ENCODE measurements at places on chromosomes 7 and 10.

- no peak for DNase-seq
These were observed 52.2 kb upstream of the SUN1 start for GRCh38 chr7:780081-780480.

DNA sequence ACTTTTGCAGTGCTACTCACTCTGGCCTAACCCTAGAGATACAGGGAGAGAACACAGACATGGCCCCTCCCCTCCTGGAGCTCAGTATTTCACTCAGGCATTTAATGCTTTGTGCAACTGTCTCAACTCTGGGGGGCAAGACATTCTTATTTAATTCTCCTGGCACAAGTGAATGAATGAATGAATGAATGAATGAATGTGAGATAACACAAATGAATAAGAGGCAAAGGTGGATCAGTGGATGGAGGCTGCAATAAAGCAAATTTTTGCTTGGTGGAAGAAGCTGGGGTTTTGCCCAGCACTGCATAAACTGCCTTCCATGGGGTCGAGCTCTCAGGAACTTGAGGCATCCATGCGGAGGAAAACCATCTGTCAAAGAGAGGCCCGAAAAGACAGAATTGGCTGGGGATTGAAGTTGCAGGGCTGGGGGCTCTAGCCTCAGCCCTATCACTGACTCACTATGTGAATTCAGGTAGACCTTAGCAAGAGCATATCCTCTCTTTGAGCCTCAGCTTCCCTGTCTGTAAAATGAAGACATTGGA, 441.4 kb upstream of the ZMIZ1 start:
- no peak for DNase-seq

DNA sequence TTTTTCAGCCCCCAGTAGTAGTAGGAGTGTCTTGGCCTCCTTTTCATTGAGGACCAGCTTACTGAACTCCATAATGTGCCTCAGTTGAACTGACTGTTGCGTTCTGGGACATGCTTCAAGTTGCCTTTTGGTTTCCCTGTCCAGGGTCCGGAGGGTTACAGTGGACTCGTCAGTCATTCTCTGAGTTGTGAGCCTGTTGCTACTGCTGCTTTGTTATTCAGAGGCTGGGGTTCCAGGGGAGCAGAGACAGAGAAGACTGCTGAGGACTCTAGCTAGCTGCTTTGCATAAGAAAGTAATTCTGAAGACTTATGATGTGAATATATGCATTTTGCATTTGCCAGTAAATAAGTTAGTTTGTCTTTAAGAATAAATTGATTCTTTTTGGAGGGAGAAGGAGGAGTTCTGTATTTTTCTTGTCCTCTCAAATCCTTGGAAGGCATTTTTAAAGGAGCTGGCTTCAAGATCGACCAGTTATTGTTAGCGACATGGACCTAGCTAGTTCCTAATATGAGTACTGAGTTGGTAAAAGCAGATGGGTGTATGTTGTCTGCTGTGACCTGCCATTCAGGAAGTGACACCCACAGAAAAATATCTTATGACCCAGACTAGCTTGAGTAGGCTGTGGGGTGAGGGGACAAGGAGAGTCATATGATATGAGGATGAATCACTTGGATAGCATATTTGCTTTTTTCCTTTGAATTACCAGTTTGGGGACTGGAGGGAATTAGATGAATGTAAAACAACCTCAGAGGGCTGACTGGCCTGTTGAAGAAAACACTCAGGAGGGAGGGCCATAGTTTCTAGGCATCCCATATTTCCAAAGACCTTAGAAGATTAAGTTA, 8.3 kb downstream of the PI4K2A start:
- DNase-seq = no peak

- DNase-seq = no peak
These were observed 530.9 kb upstream of the POM121L12 start for GRCh38 chr7:52504561-52504960.

DNA sequence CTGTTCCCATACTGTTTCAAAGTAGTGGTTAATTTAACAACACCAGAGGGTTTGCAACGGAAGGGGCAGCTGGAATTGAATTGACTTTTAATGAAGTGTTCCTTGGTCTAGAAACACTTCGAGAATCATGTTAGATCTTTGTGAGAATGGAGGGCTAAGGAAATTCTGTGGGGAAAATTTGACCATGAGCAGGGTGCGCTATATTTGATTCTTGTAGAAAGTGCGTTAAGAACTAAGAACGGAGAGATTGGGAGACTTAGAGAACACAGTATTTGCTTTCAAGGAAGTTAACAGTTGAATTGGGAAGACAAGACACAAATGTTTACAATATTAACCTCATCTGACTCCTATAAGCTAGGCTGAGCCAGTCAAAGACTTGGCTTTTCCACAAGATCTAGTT, 1.2 kb downstream of the ZNF212 start:
- no peak for DNase-seq

- DNase-seq = no peak
These were observed 60.2 kb downstream of the KCNH2 start for GRCh38 chr7:150917969-150918368.

GRCh38 chr10:117163061-117163953, 25.2 kb upstream of the VAX1 start:
- DNase-seq = no peak

DNA sequence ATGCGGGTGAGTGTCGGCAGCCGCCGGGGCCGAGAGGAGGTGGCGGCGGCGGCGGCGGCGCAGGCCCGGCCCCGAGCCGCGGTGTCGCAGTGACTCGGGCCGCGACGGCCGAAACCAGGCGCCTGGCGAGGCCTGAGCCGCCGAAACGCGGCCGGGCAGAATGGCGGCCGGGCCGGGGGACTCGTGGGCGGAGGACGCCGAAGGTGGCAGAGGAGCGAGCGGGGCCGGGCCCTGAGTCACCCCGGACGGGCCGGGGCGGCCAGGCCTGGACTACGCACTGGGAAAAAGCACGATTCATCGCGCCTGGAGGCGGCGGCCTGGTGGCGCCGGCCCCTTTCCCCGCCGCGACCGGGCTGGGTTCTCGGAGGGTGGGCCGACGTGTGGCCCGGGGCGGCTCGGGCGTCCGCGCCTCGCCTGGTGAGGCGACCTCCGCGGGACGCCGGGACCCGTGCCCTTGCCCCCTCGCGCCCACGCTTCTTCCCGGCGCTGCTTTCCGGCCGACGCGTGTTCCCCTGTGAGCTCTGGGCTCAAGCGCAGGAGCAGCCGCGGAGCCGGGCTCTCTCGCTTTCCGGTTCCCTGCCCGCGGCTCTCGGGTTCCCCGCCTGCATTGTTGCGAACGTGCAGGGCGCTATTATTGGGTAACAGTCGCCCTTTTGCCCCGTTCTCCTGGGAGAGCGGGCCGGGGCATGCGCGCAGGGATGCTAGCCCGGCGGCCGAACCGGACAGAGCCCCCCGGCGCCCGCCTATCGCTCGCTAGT, 500 bp downstream of the CUL1 start:
- peak; percentile 31 for DNase-seq

DNA sequence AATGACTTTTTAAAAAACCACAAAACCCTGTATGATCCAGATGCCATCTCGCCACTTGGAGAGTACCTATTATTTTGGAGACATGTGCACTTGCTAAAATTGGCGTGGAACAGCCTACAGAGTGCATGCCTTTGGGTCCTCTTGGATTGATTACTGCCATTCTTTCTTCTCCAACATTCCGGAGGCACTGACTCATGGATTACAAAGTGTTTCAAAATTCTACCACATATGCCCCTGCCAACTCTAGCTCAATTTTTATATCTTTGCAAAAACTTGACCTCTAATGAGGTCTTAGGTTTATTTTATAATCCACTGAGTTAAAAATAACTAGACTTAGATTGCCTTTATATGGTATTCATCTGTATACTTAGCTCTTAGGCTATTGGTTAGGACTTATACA, 55.8 kb upstream of the KIF5B start:
- DNase-seq = no peak

DNA sequence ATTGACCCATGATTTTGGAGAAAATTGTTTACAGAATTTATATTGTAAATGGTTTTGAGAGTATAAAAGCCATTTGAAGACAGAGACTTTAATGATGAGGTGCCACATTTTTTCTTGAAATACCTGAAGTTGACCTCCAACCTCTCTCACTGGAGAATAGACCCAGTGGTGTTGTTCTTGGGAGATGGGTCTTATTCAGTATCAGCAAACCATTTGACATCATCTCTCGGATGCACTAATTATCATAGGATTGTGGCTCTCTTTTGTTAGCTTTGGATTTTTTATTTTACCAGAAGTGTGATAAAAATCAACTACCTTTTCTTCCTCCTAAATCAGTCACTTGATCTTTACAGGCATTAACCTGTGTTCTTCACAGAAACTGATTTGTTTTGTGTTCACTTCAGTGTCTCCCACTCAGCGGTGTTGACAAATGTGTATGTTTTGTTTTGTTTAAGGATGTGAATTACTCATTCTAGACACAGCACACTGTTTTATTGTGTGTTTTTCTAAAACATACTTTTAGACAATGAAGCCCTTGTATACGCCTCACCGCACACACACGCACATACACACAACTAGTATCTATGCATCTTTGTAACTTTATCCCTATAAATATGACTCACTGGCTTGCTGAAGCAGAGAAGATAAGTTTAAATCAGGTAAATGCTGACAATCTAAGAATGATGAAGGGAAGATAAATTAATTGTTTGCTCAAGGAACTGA, 455.6 kb downstream of the INHBA start:
- no peak for DNase-seq

- DNase-seq = no peak
These were observed 48.8 kb upstream of the CAMK2B start for GRCh38 chr7:44374007-44374763.

- DNase-seq = no peak
These were observed 28.4 kb upstream of the EIF5AL1 start for GRCh38 chr10:79483948-79484347.

DNA sequence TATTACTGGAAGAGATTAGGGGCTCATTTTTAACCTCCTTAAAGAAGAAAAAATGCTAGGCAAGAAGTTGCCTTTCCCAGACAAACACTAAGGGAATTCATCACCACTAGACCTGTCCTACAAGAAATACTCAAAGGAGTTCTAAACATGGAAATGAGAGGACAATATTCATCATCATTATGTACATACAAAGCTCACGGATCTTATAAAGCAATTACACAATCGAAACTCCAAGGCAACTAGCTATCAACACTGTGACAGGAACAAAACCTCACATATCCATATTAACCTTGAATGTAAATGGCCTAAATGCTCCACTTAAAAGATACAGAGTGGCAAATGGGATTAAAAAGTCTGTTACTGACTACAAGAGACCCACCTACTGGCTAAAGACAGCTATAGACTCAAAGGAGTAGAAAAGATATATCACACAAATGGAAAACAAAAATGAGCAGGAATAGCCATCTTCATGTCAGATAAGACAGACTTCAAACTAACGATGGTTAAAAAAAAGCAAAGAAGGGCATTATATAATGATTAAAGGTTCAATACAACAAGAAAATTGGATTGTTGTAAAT, 246.6 kb downstream of the ADRA2A start:
- no peak for DNase-seq

GRCh38 chr10:24720096-24720495, 3.6 kb downstream of the ARHGAP21 start:
- no peak for DNase-seq

- no peak for DNase-seq
These were observed 232.1 kb downstream of the TCF7L2 start for GRCh38 chr10:113182154-113182553.

- no peak for DNase-seq
These were observed 162.8 kb upstream of the ZMIZ1 start for GRCh38 chr10:78905957-78906308.

- DNase-seq = no peak
These were observed 39.2 kb downstream of the ZNF467 start for GRCh38 chr7:149733924-149734790.

- DNase-seq = no peak
These were observed 14.4 kb downstream of the DENND2A start for GRCh38 chr7:140625908-140626868.

DNA sequence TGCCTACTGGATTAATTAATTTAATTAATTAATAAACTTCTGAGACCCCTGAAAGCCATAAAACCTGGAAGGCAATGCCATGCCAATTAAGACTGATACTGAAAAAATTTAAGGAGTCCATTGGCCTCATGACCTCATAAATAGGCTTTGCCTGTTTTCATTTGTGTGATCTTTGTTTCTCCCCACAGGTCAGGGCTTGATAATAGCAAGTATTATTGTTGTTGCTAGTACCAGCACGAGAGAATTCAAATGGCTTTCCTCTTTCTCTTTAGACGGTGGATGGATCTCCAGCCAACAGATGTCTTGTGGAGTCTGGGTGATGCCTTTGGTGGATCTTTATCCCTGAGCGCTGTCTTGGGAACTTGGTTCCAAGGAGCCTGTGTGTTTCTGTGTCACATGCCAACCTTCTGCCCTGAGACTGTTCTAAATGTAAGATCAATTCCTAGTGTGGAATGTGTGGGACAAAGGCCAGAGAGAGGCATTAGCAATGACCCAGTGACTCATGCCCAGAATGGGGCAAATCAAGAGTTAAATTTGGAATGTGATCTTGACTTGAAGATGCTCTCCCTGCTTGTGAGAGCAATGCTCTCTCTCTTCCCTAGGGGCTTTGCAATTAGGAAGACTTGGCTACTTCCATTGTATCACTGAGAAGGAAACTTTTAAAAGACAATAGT, 17.7 kb downstream of the ACSM6 start:
- no peak for DNase-seq

DNA sequence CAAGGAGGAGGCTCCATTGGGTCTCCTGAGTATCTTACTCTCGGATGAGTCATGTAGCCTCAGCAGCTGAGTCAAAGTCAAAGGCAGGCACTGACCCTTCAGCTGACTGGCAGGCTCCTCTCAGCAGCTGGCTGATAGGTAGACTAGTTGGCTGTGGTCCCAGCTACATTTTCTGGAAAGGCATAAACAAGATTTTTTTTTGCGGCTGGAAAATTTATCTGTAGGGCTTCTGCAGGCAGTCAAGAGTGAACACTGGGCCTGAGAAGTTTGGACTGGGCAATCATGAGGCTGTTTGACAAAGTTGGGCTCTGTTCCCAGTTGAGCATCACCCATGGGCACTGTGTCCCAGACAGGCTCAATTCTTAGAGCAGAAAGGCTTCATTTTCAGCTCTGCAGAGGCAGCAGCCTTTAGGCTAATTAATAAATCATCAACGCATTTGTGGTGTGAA, 796.2 kb downstream of the CCSER2 start:
- no peak for DNase-seq

GRCh38 chr7:73861305-73861704, 346 bp downstream of the TMEM270 start:
- no peak for DNase-seq

DNA sequence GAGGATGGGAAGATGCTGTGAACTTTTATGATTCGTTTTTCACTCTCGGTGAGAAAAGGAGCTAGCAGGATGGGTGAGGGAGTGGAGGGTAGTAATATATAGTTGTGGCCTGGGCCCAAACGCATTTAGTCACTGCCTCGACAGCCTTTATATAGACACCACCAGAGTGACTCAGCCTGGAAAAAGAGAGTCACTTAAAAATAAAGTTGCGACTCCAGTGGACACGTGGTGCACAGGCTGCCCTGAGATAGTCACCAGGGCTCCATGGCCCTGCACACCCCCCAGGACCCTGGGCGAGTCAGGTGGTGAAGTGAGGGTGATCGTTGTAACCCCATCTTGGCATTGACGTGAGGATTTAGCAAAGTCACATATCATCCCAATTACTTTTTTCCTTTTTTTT, 106.7 kb downstream of the CUX1 start:
- no peak for DNase-seq

Data from activated T-cell treated with anti-CD3 and anti-CD28 coated beads for 4 hours (primary cell).